ENCODE measurements at places on chromosomes 6 and 20.

DNA sequence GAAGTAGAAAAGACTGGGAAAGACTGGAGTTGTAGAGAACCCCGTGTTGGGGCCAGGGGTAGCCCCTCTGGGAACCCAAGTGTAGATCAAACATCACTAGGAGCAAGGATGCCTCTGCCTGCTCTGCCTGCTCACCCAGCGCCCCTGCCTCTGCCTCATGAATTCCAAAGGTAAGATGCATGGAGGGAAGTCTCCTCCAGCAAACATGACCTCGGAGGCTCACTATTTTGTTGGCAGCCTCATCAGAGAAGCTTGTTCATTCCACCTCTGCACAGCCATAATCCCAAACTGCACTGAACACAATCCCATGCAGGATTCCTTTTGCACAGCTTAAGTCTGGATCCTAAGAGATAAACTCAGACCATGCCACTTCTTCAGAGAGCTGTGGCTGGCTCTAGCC is 4.9 kb downstream of the FRS3 start:
- no peak for DNase-seq

DNA sequence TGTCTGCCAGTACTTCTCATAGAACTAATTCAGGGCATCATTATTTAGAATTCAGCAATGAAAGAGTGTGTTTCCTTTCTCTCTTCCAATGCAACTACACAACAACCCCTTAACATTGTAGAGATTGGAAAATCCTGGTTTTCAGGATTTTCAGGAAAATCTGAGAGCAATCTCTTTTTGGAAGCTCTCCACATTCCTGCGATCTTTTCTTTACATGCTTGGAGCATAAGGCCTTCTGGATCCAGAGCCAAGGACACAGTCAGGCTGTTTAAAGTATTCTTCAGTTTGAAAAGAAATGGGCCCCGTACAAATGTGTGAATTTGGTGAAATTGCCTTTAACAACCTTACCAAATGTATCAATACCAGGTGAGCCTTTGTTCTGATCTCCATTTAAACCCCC is 469.7 kb downstream of the PKHD1 start:
- no peak for DNase-seq

DNA sequence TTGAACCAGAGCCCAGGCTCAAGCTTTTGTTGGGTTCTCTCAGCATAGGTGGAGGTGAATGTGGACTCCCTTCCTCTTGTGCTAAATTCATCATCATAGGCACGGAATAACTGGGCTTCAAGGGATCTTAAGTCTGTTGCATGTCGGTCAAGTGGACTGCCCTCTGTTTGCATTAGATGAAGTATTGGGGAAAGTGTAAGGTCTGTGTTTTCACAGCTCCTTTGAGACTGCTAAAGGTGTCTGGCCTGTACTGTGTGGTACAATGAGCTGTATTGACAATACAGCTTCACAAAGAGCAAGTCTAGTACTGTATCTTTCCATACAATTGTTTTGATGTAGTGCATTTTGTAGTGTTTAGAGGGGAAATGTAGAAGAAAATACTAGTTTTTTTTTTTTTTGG is 34.3 kb upstream of the TULP4 start:
- no peak for DNase-seq

DNA sequence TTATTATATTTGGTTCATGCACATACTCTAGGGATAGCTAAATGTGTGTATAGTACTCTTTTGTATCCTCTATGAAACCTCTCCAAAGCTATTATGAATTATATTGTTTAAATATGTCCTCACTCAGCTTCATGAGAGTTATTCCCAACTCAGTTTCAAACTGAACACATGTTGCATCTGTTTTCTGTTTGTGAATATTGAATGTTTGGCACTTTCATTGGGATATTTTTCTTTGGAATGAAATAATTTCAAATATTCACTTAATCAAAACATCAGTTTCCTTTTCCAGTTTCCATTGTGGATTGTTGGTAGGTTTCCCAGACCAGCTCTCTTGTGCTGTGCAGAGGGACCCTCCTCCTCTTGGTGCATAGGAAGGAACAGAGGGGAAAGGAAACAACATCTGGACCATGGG is 46.6 kb downstream of the HDAC2 start:
- no peak for DNase-seq

All from stimulated activated CD4-positive, alpha-beta T cell treated with anti-CD3 and anti-CD28 coated beads, Interleukin-15, amount 100 ng/mL, for 1 hour (primary cell).